ENCODE measurements at places on chromosomes 2 and 18. TPM values are rescaled to one million over a fixed set of nuclear protein-coding genes. Genes with fewer than 3 reads are reported as not detected.

CGREF1 gene
- total RNA-seq: 1.3 TPM

ABCG8 gene
- total RNA-seq: not detected

INHBB gene
- 0.34 TPM for total RNA-seq

- no peaks in the 10 kb centered on the region for H3K36me3 ChIP-seq
- peaks cover 24% of the 10 kb centered on the region for H3K4me1 ChIP-seq
- H3K27me3 ChIP-seq: peaks cover 3% of the 10 kb centered on the region
- no peak overlapping the region for H3K4me3 ChIP-seq
These were observed 32.7 kb upstream of the AFTPH start for GRCh38 chr2:64491426-64491825.

DNA sequence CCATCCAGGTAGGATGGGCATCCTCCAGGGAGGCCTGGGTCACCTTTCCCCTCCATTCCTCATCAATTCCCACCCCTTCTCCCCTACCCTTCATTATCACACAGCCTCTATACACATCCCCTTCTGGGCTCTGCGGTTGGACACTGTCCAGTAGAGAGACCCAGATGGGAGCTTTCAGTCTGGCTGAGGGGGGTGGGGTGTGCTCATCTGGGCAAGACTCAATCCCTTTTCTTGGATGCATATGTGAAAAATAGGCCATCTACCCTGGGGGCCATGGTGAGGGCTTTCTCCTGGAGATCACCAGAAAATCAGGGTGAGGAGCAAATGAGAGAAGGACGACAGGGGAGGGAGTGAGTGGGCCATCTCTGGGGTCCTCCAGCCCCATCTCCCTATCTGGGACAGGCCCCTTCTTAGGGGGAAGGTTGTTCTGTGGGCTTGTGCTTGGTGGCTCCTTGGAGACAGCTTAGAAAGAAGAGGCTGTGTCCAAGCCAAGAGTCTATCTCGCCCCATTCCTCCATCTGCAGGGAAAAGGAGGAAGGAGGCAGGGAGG, 160.1 kb downstream of the DYSF start:
- no peak overlapping the region for H3K4me3 ChIP-seq
- H3K36me3 ChIP-seq: no peaks in the 10 kb centered on the region
- peaks cover 2% of the 10 kb centered on the region for H3K4me1 ChIP-seq
- H3K27me3 ChIP-seq: peaks cover 5% of the 10 kb centered on the region
- DNase-seq: no peak
